Fibroblast of lung (primary cell): ENCODE measurements at places on chromosomes 4 and X. TPM values are rescaled to one million over a fixed set of nuclear protein-coding genes. Genes with fewer than 3 reads are reported as not detected.

- no peaks in the 10 kb centered on the region for H3K36me3 ChIP-seq
- H3K4me3 ChIP-seq, result no peak overlapping the region
- no peak overlapping the region for H3K27ac ChIP-seq
- no peak for DNase-seq
These were observed 19.0 kb downstream of the ARSD start for GRCh38 chrX:2910109-2910508.

- no peak overlapping the region for H3K27ac ChIP-seq
- no peaks in the 10 kb centered on the region for H3K36me3 ChIP-seq
- no peak for DNase-seq
- no peaks in the 10 kb centered on the region for H3K27me3 ChIP-seq
These were observed 101.7 kb upstream of the MBNL3 start for GRCh38 chrX:132590350-132591026.

- no peak overlapping the region for H3K4me3 ChIP-seq
- H3K27me3 ChIP-seq, result no peaks in the 10 kb centered on the region
- H3K36me3 ChIP-seq, result no peaks in the 10 kb centered on the region
- H3K27ac ChIP-seq, result no peak overlapping the region
- DNase-seq, result peak; percentile 54
These were observed 33.0 kb downstream of the HDX start for GRCh38 chrX:84469226-84469625.

DNA sequence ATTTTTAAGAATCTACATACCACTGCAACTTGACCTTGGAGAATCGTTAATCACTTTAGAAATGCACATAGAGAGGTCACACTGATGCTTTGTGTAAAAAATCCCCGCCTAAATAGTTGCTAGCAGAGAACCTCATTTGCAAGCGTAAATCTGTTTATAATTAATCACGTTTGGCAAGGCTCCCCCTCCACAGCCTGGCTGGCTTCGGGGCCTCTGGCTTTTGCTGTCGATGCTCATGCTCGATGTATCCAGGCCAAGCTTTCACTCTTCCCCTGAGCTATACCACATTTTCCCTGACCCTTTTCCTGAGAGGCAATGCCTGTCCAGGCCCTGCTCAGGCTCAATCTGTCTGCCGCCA lies 23.4 kb downstream of the CYTL1 start:
- H3K36me3 ChIP-seq, result no peaks in the 10 kb centered on the region
- H3K27me3 ChIP-seq, result no peaks in the 10 kb centered on the region
- no peak for DNase-seq
- no peak overlapping the region for H3K27ac ChIP-seq

GRCh38 chr4:83266689-83267088 lies 17.9 kb downstream of the COQ2 start:
- DNase-seq, result peak; percentile 63
- H3K27me3 ChIP-seq, result no peaks in the 10 kb centered on the region
- H3K4me3 ChIP-seq, result no peak overlapping the region
- no peaks in the 10 kb centered on the region for H3K36me3 ChIP-seq
- H3K4me1 ChIP-seq, result no peaks in the 10 kb centered on the region

GRCh38 chr4:24515698-24516097 lies 68.7 kb downstream of the DHX15 start:
- H3K27ac ChIP-seq, result no peak overlapping the region
- no peak overlapping the region for H3K4me3 ChIP-seq
- H3K36me3 ChIP-seq, result peaks cover 2% of the 10 kb centered on the region
- DNase-seq, result no peak

DNA sequence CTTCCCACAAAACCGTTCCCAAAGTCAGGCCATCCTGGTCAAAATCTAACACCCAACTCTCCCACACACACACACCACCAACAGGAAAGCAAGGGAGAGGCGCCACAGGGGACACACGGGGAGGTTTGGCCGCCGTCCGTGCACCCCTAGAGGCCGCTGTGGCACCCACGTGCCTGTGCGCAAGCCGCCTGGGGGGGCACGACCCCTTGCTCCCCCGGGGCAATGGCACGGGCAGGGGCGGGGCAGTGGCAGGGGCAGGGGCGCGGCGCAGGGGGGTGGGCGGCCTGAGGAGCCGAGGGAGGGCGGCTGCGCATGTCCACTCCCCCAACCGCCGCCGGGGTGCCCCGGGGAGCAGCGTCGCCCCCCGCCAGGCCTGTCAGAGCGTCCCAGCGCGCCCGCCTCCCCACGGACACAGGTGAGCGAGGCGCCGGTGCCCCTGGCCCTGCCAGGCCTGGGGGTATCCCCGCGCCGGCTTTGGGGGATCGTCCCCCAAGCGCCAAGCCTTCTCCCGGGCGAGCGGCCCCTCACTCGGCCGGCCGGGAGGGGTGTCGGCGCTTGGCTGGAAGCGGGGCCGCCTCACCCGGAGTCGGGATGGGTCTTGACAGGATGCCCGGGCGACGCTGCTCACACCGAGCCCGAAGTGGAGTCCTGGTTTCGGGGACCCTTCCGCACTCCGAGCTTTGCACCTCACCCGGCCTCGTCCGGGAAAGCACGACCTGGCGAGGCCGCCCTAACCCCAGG lies at the start of gene ERAS:
Gene ERAS (plus strand): TSS at position 379 of the 741 bp plus-strand sequence. CDS start 2,611 bp downstream, outside the sequence.
- H3K36me3 ChIP-seq, result no peaks in the 10 kb centered on the region
- H3K27ac ChIP-seq, result no peak within 1 kb of the TSS
- no peak for DNase-seq
- H3K4me3 ChIP-seq, result no peak within 1 kb of the TSS

GRCh38 chr4:73683456-73683855 lies 56.9 kb upstream of the CXCL8 start:
- H3K27me3 ChIP-seq, result no peaks in the 10 kb centered on the region
- no peak for DNase-seq

DNA sequence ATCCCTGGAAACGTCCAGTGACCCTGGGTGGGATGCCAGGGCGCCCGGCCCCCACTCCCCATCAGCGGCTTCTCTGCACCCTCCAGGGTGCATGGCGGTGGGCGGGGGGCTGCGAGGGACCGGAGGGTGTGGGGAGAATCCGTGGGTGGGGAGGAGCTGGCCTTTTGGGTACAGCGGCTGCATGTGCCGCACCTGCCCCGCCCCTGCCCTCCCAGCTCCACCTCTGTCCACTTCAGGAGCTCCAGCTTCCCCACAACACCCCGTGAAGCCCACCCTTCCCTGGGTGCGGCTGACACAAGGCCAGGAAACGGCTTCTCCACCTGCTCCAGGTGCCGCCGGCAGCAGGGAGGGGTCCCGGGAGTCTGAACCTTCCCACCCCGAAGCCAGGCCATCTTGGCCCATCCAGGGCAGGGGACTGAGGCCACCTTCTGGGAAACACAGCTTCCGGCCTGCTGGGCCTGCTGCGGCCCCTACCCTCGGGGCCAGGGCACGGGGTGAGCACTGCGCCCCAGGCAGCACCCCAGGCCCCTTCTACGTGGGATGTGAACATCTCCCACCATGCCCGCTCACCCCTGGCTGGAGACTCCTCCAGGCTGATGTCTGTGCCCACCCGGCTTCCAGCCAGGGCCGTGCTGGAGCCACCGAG lies 34.6 kb downstream of the CPLX1 start:
- H3K27ac ChIP-seq, result no peak overlapping the region
- DNase-seq, result no peak
- no peak overlapping the region for H3K4me3 ChIP-seq
- peaks cover 40% of the 10 kb centered on the region for H3K27me3 ChIP-seq

The PABPC4L gene
- 0.77 and 1.2 TPM in 2 replicates for total RNA-seq

The F8A1 gene
- 2.3 and 4.8 TPM in 2 replicates for total RNA-seq
